ENCODE measurements at places on chromosomes 1 and 21. TPM values are rescaled to one million over a fixed set of nuclear protein-coding genes. Genes with fewer than 3 reads are reported as not detected.

The MNDA gene
- not detected for total RNA-seq

The TSPEAR gene
- not detected for total RNA-seq

The UQCRHL gene
- total RNA-seq = 2.4 TPM

The CELSR2 gene
- total RNA-seq = 3.4 TPM

The DNAI4 gene
- 7.2 TPM for total RNA-seq

The F11R gene
- 2.2 TPM for total RNA-seq

The OR13G1 gene
- total RNA-seq = not detected

The PDE4B gene
- total RNA-seq = 19.7 TPM

The MEX3A gene
- 0.89 TPM for total RNA-seq

The RORC gene
- total RNA-seq = not detected

The PLEKHG5 gene
- total RNA-seq = 17.0 TPM

The HES3 gene
- total RNA-seq = not detected

The ARF1 gene
- 351 TPM for total RNA-seq

The PPIAL4G gene
- not detected for total RNA-seq

The ANKRD35 gene
- total RNA-seq = 2.5 TPM

The GABRD gene
- not detected for total RNA-seq

The SLC2A5 gene
- 2.3 TPM for total RNA-seq

The BEST4 gene
- 0.11 TPM for total RNA-seq

The CRYAA gene
- total RNA-seq = not detected

The NUP210L gene
- under 0.01 TPM for total RNA-seq

The KRTAP13-1 gene
- total RNA-seq = not detected

The CLIC6 gene
- total RNA-seq = 0.25 TPM

The TENT5C gene
- 2.5 TPM for total RNA-seq

The PADI2 gene
- total RNA-seq = not detected

The SELL gene
- total RNA-seq = 0.12 TPM

The POU2F1 gene
- 5.3 TPM for total RNA-seq

The IL12RB2 gene
- not detected for total RNA-seq

The HSPB7 gene
- 2.3 TPM for total RNA-seq

Data from uterine smooth muscle cell (primary cell).